ENCODE measurements at places on chromosomes 1 and 21.

DNA sequence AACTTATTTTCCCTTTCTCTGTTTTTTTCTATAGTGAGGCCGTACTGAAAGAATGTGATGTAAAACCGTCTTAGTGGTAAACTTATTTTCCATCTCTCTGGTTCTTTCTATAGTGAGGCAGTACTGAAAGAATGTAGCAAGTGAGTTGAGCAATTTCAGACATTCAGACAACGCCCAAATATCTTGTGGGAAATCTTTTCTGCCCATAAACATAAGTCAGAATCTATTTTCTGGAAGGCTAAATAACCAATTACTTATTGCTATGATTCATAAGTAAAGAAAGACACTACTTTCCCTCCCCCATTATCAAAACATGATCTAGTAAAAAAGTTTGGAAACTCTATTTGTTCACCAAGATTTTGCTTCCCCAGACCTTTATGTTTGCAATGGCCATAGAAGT, 18.8 kb upstream of the SCCPDH start:
- peak; percentile 43 for DNase-seq

DNA sequence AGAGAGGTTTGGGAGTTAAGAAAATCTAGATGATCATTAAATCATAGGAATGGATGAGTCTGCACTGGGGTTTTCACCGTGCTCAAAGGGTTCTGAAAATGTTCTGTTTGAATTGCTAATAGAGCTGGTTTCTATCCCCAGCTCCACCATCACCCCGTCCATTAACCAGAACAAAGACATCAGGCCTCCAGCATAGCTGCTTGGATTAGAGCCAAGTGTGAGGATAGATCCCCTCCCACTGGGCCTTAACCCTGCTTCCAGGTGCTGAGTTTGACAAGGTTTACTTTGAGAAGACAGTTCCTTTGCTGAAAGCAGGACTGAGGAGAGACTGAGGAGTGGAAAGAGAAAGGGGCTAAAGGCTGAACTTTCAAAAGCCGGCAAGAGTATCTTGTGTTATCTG, 48.3 kb downstream of the MPZL1 start:
- DNase-seq, result no peak

GRCh38 chr1:211874521-211875347, 44.2 kb upstream of the LPGAT1 start:
- DNase-seq, result no peak

DNA sequence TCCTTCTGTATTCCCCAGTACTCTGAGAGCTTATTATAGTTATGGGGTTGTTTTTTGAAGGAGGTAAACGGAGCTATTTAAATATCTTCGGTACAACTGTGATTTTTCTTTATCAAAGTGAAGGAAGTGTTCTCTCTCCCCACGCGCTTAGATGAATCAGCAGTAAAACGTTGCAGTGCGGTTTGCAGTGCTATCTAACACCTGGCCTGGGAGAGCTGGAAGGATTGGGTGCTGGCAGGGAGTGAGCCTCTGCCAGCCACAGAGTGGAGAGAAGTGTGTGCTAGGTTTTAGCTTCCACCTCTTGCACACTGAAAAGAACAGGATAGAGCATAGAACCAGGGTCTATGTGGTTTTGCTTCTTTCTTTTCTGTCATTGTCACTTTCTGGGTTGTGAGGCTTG, 165.9 kb downstream of the SDCCAG8 start:
- DNase-seq, result peak; percentile 39

- DNase-seq, result no peak
Observed at GRCh38 chr1:101136271-101136670, 100.5 kb upstream of the S1PR1 start.

GRCh38 chr1:47763591-47764171, 233.5 kb downstream of the TRABD2B start:
- DNase-seq, result no peak

DNA sequence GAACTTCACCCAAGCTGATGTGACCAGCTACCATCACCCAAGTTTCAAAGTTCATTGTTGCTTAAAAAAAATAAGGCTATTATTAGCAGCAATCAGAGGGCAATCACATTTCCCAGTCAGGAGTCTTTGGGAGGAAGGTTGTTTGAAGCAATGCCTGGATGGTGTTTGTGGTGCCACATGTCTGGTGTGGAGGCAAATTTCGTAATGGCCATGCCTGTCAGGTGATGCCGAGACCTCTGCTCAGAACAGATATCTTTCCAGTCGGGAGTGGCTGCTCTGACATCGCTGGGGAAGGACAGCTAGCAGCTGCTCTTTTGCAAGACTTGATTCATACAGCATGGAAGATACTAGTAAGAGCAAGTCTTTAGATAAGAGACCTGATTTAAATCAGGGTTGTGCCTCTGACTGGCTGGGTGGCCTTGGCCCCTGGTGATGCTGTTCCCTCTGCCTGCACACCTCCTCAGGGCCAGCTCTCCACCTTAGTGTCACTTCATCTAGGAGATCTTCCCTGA, 187.8 kb upstream of the JUN start:
- no peak for DNase-seq

- peak; percentile 99 for DNase-seq
Observed at GRCh38 chr1:31955917-31956736, 18.0 kb upstream of the PTP4A2 start.

DNA sequence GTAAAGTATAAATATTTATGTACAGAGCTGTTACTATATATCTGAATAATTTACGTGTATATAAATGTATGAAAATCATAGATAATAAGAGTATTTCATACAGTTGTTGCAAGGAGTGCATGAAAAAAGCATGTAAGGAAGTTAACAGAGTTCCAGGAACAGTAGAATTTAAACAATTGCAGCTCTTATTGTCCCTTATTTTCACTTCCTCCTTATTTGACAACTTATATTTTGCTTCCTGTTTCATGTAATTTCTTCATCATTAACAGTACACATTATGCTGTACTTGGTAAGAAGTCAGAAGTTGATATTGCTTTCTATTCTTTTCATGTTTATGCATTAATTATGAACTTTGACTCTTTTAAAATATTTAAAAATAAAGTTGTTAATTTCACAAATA, 681.5 kb downstream of the LRRIQ3 start:
- peak; percentile 22 for DNase-seq

DNA sequence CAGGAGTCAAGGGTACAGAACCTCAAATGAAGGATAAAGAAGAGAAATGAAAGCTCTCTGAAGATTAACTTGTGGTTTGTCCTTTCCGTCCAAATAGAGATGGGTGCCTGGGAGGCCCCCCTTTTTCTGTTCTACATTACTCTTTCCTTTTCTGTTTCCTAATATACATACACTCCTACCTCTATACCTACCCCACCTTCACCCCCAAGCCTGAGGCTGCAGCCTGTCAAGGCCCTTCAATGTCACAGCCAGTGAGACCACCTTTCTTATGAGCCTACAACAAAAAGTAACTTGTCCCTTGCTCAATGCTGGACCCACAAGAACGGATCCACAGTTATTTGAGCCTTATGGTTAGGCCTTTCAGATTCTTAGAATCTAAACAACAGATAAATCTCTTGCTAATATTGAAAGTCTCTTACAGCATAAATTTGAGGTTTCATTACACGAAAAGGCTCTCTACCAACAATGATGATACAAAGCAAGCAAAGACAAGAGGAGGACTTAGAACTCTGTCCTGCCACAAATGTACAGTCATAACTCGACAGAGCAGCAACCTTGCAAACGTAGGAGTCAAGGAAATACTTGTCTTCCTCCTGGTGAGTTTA, 4.1 kb upstream of the TRAF3IP3 start:
- no peak for DNase-seq

DNA sequence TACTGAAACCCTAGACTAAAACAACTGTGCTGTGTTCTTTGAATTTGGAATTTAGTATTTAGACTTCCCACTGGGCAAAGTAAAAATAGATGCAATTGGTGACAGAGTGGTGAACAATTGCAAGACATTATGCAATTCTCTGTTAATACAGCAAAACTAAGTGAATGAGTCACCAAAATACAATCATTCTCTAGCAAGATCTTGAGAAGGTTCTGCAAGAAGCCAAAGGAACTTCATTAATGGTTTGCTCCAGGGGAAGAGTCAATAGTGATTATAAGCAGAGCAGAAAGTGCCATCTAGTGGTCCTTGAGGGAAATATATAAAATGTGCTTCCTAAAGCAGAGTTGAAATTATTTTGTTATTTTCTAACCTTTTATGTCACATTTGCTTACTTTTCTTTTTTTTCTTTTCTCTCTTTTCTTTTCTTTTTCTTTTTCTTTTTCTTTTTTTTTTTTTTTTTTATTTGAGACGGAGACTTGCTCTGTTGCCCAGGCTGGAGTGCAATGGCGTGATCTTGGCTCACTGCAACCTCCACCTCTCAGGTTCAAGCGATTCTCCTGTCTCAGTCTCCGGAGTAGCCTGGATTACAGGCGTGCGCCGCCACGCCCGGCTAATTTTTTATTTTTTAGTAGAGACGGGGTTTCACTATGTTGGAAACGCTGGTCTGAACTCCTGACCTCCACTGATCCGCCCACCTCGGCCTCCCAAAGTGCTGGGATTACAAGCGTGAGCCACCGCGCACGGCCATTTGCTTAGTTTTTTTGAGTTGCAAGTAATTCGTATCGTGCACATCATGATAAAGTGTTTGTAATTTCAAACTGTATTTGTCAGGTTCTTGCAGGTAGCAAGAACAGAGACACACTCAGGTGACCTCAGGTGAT, 99.2 kb downstream of the CTH start:
- peak; percentile 78 for DNase-seq

DNA sequence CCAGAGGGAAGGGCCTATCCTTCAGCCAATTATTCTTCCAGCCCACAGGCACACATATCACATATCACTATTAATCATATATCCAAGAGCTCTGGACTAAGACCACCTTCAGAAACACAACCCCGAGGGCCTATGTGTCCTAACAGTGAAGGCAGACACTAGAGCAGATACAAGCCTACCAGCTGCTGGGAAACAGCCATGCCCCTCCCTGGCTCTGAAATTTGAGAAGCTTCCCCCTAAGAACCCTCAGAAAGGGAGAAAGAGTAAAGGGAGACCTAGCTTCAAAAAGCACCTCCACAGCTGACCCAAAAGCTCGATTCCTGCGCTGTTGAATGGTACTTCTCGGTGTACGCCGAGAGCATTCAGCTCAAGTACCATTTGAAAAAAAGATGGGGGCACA, 17.4 kb downstream of the CNN3 start:
- DNase-seq, result no peak

GRCh38 chr1:1928231-1929101, 9.4 kb upstream of the TMEM52 start:
- DNase-seq, result no peak

GRCh38 chr1:42970143-42970542, 11.5 kb upstream of the SLC2A1 start:
- DNase-seq, result peak; percentile 11

DNA sequence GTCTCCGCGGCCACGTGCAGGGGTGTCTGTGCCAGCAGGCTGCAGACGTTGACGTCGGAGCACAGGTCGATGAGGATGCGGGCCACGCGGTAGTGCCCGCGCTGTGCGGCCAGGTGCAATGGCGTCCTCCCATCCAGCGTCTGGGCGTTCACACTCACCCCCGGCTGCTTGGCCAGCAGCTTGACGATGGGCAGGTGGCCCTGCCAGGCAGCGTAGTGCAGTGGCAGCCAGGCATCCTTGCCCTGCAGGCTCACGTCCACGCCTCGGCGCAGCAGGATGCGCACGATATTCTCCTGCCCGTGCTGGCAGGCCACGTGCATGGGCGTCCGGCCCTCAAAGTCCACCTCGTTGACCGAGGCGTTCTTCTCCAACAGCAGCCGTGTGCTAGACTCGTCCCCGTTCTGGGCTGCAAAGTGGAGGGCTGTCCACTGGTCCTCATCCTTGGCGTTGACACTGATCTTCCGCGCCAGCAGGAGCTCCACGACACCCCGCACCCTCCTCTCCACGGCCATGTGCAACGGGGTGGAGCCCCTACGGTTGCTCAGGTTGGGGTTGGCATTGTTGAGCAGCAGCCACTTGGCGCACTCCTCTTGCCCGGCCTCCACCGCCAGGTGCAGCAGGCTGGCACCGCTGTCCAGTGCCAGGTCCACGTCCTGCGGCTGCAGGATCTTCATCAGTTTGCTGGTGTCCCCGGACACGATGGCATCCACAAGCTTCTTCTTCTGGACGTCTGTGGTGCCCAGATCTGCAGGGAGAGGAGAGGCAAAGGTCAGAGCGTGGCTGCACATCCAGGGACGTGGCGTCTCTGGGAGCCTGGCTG, 25.4 kb downstream of the RIPK4 start:
- no peak for DNase-seq

DNA sequence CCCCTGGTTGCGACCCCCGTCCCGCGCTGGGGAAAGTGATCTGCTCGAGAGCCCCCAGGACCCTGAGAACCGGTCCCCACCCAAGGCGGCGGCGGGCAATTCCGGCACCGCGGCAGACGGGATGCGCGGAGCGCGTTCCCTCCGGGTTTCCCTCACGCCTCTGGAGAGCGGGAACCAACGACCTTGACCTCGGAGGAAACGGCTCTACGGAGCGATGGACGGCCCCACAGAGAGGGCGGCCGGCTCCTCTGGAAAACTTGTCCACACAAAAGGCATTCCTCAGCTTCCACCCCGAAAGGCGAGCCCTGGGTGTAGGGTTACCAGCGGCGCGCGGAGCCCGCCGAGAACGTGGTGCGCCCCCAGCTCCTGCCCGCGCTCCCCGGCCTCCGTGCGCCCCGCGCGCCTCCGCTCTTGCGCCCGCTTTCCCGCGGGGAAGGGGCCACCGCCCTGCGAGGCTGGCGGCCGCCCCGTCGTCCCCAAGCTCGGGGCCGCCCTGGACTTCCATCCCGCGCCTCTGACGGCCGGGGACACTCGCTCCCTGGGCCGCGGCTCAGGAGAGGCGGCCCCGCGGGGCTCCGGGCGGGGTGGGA, 391 bp upstream of the KIAA1614 start:
- DNase-seq, result peak; percentile 47

- DNase-seq, result no peak
Observed at GRCh38 chr21:40531431-40532110, 315.4 kb downstream of the DSCAM start.

- no peak for DNase-seq
Observed at GRCh38 chr1:31361607-31362006, 11.3 kb downstream of the FABP3 start.

- no peak for DNase-seq
Observed at GRCh38 chr1:40067023-40067422, 26.5 kb downstream of the CAP1 start.

- peak; percentile 57 for DNase-seq
Observed at GRCh38 chr1:174116042-174116441, 43.3 kb upstream of the RABGAP1L start.

DNA sequence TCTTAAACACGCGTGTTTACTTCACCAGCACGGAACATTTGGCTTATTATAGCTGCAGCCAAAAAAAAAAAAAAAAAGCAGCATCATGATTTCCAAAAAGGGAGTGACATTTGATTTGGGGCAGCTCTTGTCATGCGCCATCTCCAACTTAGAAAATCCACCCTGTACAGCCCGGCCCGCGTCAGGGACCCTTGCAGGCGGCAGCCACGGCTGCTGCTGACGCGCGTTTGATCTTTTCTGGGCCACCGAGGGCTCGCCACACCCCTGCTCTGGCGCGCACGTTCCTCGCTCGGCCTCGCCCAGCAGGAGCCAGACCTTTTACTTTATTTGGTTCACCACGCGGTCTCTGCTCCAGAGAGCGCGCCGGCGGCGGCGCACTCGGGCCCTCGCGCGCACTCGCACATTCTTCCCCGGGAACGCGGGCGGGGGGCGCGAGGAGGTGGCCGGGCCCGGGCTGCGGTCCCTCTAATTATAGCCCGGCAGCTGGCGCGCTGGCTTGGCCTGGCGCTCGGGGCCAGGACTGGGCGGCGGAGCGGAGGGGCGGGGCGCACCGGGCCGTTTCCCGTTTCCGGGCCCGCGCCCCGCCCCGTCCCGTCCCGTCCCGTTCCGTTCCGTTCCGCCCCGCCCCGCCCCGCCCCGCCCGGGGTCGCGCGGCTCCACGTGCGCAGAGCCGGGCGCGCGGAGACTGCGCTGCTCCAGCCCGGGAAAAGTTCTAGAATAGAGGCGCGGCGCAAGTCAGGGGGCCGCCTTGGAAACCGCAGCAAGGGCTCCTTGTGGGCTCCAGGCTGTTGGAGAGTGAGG, 10.2 kb downstream of the IRF2BP2 start:
- DNase-seq, result peak; percentile 85

Data from suppressor macrophage treated with lipopolysaccharide for 1 hour (primary cell).